ENCODE measurements at places on chromosomes 7 and 10.

DNA sequence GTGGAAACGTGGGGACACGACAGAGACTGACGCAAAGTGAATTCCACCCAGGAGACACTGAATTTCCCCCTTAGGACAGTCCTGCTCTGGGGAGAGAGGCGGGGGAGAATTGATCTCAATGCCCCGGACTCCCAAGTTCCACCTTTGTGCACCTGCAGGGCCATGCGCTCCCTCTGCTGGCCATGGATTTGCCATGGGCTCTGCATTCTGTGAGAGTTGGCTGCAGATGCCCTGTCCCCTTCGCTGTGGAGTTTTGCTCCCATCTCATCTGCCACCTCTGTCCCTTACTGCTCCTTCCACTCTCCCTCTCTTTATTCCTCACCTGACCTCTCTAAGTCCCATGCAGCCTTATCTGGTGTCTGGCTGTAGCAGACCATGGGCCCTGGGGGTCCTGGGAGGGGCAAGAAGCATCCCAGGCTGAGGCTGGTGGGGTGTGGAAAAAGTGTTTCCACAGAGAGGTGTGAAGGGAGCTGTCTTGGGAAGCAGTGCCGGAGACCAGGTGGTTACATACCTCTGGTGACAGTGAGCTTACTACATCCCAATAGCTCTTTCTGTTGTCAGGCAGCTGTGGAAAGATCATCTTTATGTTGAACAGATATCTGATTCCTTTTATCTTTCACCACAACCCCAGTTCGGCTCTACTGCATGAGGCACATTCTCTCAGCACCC, 14.3 kb downstream of the GHRHR start:
- DNase-seq: no peak

DNA sequence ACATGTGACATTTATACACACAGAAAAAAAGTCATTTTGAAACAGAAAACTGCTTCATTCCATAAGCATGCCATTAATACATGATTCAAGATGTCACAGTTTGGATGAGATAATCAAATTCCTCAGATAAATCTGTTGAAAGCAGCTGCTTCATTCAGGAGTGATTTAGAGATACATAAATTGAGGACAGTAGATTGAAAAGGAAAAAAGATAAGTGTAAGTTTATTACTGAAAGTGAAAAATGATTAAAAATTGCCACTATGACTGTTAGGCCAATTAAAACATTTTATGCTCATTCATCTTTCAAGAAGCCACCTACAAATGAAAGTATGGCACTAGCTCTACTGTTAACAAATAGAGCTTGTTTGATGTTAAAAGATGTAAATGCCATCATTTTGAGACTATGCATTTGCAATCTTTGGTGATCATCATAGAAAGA, 136.9 kb upstream of the CDK6 start:
- no peak for DNase-seq

GRCh38 chr10:5613481-5614154, 52.8 kb downstream of the ASB13 start:
- no peak for DNase-seq

DNA sequence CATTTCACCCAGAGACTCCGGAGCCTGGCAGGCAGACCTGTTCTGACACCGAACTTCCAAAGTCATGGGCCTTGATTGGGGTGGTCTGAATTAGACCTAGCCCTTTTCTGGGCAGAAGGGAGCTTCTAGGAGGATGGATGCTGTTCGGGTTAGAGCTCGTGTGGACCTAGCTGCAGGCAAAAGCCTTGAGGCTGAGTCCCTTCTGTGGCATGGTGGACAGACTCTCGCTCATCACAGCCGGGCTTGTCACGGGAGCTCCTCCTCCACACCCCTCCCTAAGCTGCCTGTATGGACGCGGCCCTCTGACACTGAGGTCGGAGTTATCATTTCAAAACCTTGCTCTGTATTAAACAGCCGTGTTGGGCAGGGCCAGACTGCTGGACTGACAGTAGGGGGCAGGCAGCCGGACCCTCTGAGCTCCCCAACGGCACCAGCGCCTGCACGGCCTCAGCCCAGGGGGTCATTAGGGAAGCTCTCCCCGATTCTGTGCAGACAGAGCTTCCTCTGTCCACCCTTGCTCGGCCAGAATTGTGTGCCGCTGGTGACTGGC, 2.2 kb downstream of the IRF5 start:
- DNase-seq: no peak

DNA sequence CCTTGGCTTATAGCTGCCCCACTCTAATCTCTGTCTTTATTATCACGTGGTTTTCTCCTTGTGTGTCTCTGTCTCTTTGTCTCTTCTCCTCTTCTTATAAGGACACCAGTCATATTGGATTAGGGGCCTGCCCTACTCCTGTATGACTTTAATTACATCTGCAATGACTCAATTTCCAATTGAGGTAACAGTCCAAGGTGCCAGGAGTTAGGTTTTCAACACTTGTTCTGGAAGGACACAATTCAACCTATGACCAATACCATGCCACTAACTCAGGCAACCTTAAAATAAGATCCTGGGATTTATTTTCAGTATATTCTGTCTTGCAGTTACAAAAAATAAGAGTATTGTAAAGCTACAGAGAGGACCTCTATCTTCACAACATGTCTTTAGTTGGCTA, 21.6 kb upstream of the MET start:
- no peak for DNase-seq

- DNase-seq: no peak
Measured at GRCh38 chr7:29063236-29063635, 83.1 kb downstream of the CPVL start.

DNA sequence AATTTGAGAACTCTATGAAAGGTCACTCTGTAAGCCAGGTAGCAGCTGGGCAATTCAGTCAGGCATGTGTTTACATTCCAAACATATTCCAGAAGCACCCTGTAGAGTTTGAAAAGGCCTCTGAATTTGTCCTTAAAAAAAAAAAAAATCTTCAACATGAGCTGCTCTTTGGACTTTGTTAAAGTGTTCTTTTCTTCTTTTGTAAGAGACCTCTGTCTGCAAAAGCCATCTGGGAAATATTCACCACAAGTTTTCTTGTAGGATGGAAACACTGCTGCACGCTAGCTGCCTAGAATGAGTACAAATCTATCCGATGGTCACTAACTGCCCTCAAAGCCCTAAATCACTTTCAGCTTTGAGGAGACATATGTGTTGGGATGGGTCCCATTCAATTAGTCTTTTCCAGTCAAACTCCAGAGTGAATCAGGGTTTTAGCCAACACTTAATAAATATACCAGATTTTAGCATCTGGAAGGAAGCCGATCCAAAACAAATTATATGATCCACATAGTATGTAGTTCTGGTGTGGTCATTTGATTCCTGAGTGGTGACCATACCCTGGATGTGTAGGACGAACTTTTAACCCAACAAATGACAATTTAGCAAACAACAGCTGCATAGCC, 85.9 kb downstream of the CD36 start:
- peak; percentile 79 for DNase-seq

GRCh38 chr10:78688901-78689583, 379.7 kb upstream of the ZMIZ1 start:
- no peak for DNase-seq

DNA sequence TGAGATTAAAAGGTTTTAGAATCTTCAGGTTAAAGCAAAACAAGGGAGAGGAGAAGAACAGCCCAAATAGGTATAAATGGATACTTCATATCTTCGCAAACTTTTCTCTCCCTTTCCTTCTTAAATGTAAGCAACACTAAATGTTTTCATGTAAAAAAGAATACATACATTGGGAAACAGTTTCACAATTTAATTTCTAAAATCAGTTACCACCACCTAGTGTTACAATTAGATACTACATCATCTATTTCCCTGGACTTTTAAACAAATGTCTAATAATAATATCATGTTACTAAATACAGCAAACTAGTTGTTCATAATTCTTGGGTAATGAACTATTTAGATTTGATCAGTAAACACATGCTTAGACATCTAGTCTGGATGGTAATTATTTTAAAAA, 35.8 kb downstream of the MINDY3 start:
- DNase-seq: no peak

DNA sequence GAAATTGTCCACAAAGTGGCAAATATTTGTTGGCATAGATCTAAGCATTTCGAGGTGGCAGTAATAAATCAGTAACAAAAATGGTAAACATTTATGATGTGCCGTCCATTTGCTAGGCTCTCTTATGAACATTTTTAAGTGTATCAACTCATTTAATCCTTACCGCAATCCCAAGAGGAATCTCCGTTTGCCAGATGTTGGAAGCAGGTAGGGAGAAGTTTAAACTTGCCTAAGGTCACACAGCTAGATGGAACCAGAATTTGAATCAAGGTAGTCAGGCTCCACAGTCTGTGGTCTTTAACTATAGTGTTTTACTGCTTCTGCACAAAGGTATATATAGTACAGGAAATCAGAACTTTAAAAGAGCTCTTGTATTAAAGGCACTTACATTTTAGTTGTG, 2.6 kb downstream of the MKLN1 start:
- no peak for DNase-seq

DNA sequence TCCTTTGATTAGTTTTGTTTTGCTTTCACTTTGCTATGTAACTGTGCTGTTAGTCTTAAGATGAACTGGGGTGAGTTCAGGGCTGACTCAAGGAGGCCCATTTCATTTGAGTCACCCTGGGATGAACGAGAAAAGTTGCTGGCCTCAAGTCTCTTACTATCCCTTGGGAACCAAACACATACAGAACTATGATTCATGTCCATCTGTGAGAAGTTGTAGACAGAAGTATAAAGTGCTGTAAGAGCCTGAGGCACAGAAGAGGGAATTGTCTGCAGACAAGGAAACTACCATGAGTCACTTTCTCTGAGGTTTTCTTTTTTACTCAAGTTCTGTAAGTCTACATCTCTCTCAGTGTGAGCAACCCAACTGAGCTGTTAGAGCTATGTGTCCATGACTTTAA, 179.8 kb upstream of the CSTF2T start:
- peak; percentile 100 for DNase-seq

- DNase-seq: no peak
Measured at GRCh38 chr7:135645296-135645904, 16.9 kb upstream of the STMP1 start.

- DNase-seq: no peak
Measured at GRCh38 chr10:83432261-83433045, 706.9 kb upstream of the GHITM start.

- DNase-seq: no peak
Measured at GRCh38 chr7:10343108-10343507, 630.6 kb upstream of the PHF14 start.

GRCh38 chr10:83310688-83311087, 828.6 kb upstream of the GHITM start:
- DNase-seq: no peak

GRCh38 chr10:113550365-113550764, 2.5 kb upstream of the HABP2 start:
- no peak for DNase-seq

DNA sequence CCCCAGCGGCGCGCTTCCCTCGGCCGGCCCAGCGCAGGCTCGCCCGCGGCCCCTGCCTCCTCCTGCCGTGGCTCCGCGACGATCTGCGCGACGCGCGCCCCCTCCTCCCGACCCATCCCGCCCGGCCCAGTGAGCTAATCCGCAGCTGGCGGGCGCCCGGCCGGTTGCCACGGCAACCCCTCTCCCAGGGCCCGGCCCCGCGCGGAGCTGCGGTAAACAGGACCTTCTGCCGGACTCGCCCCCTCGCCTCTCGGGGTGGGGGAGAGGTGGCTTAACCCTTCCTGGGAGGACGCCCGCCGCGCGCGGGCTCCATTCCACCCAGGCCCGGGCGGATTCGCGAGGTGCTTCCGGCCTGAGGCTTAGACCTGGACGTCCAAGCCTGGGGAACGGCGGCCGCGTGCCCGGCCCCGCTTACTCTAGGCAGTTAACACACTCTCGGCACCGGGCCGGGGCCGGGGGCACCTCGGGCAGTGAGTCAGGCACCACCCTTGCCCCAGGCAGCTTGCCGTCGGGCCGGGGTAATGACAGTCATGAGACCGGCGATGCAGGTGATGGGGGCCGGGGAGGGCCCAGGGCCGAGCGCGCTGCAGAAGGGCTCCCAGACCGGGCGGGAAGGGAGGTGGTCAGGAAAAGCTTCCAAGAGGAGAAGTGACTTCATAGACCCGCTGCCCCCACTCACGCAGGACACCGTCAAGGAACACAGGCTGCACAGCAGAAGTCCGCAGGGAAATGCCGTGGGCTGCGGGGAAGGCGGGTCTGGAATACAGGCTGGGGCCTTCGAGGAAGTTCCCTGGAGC, at the start of gene DENND2A:
DENND2A (minus strand) TSS at position 87 of the 797 bp plus-strand sequence. CDS start 38,416 bp downstream, outside the sequence.
- no peak for DNase-seq

GRCh38 chr7:39919646-39920045, 30.4 kb upstream of the CDK13 start:
- DNase-seq: no peak

GRCh38 chr10:52485462-52485861, 171.4 kb downstream of the DKK1 start:
- DNase-seq: no peak

DNA sequence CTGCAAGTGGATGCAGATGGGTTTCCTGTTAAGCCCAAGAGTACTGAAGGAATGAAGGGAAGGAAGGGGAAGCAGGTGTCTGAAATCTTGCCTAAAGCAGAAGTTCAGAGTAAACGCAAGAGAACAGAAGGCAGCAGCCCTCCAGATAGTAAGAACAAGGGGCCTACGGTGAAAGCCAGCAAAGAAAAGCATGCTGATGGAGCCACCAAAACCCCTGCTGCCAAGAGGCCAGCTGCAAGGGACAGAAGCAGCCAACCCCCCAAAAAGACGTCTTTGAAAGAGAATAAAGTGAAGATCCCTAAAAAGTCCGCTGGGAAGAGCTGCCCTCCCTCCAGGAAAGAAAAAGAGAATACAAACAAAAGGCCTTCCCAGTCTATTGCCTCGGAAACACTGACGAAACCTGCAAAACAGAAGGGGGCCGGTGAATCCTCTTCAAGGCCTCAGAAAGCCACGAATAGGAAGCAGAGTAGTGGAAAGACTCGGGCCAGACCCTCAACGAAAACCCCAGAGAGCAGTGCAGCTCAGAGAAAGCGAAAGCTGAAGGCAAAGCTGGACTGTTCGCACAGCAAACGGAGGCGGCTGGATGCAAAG, 152.5 kb downstream of the LCOR start:
- DNase-seq: no peak

- DNase-seq: peak; percentile 36
Measured at GRCh38 chr7:19470031-19470430, 238.8 kb downstream of the POLR1F start.

GRCh38 chr7:43905209-43905946, 1.0 kb downstream of the URGCP start:
- DNase-seq: no peak

GRCh38 chr7:7672545-7673239, 32.1 kb downstream of the UMAD1 start:
- no peak for DNase-seq

- DNase-seq: no peak
Measured at GRCh38 chr7:96614154-96614867, 95.3 kb downstream of the SEM1 start.

- DNase-seq: no peak
Measured at GRCh38 chr7:126557271-126557670, 695.5 kb downstream of the GRM8 start.

DNA sequence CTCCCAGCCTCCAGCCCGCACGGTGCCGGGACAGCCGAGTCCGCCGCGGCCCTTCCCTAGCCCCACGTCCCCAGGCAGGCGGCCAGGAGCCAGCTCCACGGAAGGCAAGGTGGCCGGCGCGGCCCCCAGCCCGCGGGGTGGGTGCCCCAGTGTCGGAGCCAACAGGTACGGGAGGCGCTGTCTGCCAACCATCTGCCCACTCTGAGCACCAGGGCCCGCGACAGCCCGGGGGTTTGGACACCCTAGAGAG, 75.8 kb downstream of the CALN1 start:
- no peak for DNase-seq

- DNase-seq: no peak
Measured at GRCh38 chr7:115240242-115240641, 318.3 kb downstream of the MDFIC start.
